Neural progenitor cell (in vitro differentiated cells): ENCODE measurements at places on chromosomes 1 and 21. TPM values are rescaled to one million over a fixed set of nuclear protein-coding genes. Genes with fewer than 3 reads are reported as not detected.

The LGR6 gene
- 0.25 TPM in 1 of 2 replicates, not detected in the other for total RNA-seq

The FAM131C gene
- total RNA-seq = 0.13 and 2.6 TPM in 2 replicates

The CR2 gene
- total RNA-seq = 0.15 TPM in 1 of 2 replicates, not detected in the other

The SPRR2G gene
- total RNA-seq = not detected in 2 replicates

The TLR5 gene
- 0.30 and 0.68 TPM in 2 replicates for total RNA-seq

The WNT9A gene
- 1.4 and 2.7 TPM in 2 replicates for total RNA-seq

The CELA3B gene
- not detected in 2 replicates for total RNA-seq

The SERPINC1 gene
- not detected in 2 replicates for total RNA-seq

The GPR61 gene
- 0.71 and 1.4 TPM in 2 replicates for total RNA-seq

The PLA2G2D gene
- not detected in 2 replicates for total RNA-seq

The STXBP3 gene
- 63.8 and 89.8 TPM in 2 replicates for total RNA-seq

The LRRC7 gene
- 0.25 TPM in 1 of 2 replicates, not detected in the other for total RNA-seq

The ALG6 gene
- 29.1 and 41.7 TPM in 2 replicates for total RNA-seq

The ABCG1 gene
- 1.9 and 2.0 TPM in 2 replicates for total RNA-seq

The OR6P1 gene
- total RNA-seq = not detected in 2 replicates

The NUDT4B gene
- total RNA-seq = 10.9 and 21.5 TPM in 2 replicates

The SOX13 gene
- total RNA-seq = 27.8 and 28.6 TPM in 2 replicates

The CFHR2 gene
- total RNA-seq = not detected in 2 replicates

The USP25 gene
- 19.2 and 36.4 TPM in 2 replicates for total RNA-seq

The HES5 gene
- total RNA-seq = 6.4 and 28.2 TPM in 2 replicates

The ZNF683 gene
- not detected in 2 replicates for total RNA-seq

The FHAD1 gene
- total RNA-seq = 2.9 and 9.1 TPM in 2 replicates

The FAAH gene
- 13.9 and 40.4 TPM in 2 replicates for total RNA-seq

The SMPDL3B gene
- total RNA-seq = 1.2 and 3.9 TPM in 2 replicates

The TTC22 gene
- not detected in 2 replicates for total RNA-seq

The BRINP2 gene
- total RNA-seq = 0.06 TPM in 1 of 2 replicates, not detected in the other

The RGSL1 gene
- total RNA-seq = not detected in 2 replicates

The LRRC53 gene
- total RNA-seq = not detected in 2 replicates

The AMIGO1 gene
- total RNA-seq = 4.5 and 6.0 TPM in 2 replicates

The CRNN gene
- total RNA-seq = not detected in 2 replicates

The FCRL4 gene
- total RNA-seq = not detected in 2 replicates

The CELA2A gene
- not detected in 2 replicates for total RNA-seq
